ENCODE measurements at places on chromosomes 4 and X. TPM values are rescaled to one million over a fixed set of nuclear protein-coding genes. Genes with fewer than 3 reads are reported as not detected.

- no peaks in the 10 kb centered on the region for H3K4me1 ChIP-seq
- no peaks in the 10 kb centered on the region for H3K36me3 ChIP-seq
- DNase-seq = no peak
- no peak overlapping the region for H3K4me3 ChIP-seq
- H3K27ac ChIP-seq = no peak overlapping the region
- H3K27me3 ChIP-seq = no peaks in the 10 kb centered on the region
Observed at GRCh38 chr4:5192678-5193077, 141.4 kb downstream of the STK32B start.

DNA sequence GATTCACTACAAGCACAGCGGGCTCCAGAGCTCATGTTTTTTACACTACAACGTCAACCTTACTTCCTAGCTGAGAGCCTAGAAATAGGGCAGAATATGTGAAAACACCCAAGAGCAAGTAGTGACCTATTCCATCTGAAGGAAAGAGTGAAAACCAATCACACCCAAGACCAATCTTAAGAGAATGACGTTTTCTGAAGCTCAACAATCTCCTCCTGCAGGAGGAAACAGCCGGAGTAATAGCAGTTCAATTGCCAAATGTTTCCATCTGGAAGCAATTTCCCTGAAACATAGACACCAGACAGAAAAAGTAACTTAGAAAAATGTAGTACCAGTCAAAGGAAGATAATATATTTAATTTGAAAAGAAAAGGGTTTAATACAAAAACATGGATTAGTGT lies 142.4 kb downstream of the ANXA5 start:
- no peak overlapping the region for H3K4me3 ChIP-seq
- DNase-seq = no peak
- no peak overlapping the region for H3K27ac ChIP-seq

- no peak for DNase-seq
- no peaks in the 10 kb centered on the region for H3K36me3 ChIP-seq
- H3K4me1 ChIP-seq = no peaks in the 10 kb centered on the region
- no peak overlapping the region for H3K4me3 ChIP-seq
Observed at GRCh38 chr4:44927399-44928380, 201.3 kb upstream of the GNPDA2 start.

GRCh38 chrX:17323397-17323796 lies 51.6 kb upstream of the NHS start:
- H3K27ac ChIP-seq = no peak overlapping the region
- DNase-seq = no peak
- H3K36me3 ChIP-seq = no peaks in the 10 kb centered on the region
- no peak overlapping the region for H3K4me3 ChIP-seq
- no peaks in the 10 kb centered on the region for H3K4me1 ChIP-seq
- H3K27me3 ChIP-seq = no peaks in the 10 kb centered on the region

DNA sequence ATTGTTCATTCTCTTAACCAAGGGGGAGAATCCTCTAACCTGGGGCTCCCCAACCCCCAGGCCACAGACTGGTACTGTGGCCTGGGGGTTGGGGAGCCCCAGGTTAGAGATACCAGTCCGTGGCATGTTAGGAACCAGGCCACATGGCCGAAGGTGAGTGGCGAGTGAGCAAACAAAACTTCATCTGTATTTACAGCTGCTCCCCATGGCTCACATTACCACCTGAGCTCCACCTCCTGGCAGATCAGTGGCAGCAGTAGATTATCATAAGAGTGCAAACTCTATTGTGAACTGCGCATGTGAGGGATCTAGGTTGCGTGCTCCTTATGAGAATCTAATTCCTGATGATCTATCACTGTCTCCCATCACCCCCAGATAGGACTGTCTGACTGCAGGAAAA lies 957.2 kb upstream of the PRKX start:
- H3K4me1 ChIP-seq = no peaks in the 10 kb centered on the region
- no peaks in the 10 kb centered on the region for H3K36me3 ChIP-seq
- no peak for DNase-seq

DNA sequence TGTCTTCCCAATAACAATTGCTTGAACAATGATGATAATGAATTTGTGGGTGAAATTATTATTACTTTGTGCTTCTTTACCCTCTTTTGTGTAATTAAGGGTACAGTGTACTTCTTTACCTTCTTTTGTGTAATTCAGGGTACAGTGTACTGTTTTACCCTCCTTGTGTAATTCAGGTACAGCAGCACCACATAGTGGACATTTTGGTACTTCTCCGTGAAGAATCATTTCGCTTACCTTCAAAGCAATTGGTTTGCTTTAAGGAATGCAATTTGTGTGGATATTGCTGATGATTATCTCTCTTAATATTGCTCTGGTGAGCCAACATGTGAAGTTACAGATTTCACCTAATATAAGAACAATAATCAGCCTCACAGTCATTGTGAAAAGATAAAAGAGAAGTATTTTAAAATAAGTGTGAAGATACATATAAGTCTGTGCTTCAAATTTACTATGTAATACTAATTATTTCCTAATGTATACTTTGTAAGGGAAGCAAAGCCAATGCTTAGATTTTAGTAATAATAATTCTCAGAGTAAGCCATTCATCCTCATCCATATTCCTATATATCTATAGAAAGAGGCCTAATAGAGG lies 27.2 kb upstream of the SEC24B start:
- DNase-seq = peak; percentile 52
- no peaks in the 10 kb centered on the region for H3K27me3 ChIP-seq
- no peaks in the 10 kb centered on the region for H3K36me3 ChIP-seq
- no peak overlapping the region for H3K27ac ChIP-seq
- H3K4me3 ChIP-seq = no peak overlapping the region

DNA sequence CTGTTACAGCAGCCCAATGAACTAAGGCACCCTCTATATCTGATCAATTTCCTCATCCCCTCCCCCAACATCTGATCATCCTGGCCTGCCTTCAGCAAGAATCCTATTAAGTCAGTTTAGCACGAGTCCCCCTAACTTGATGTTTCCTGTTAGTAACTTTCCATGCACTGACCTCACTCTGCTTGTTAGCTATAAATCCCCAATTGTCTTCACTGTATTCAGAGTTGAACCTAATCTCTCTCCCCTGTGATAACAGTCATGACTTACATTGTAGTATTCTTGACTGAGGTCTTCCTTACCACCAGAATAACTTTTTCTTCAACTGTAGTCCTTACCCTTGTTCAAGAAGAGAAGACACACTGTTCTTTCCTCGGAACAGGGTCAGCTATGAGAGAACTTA lies 8.5 kb downstream of the ANXA5 start:
- no peak overlapping the region for H3K27ac ChIP-seq
- H3K4me1 ChIP-seq = no peaks in the 10 kb centered on the region
- DNase-seq = no peak
- no peaks in the 10 kb centered on the region for H3K27me3 ChIP-seq
- no peak overlapping the region for H3K4me3 ChIP-seq
- H3K36me3 ChIP-seq = peaks cover 4% of the 10 kb centered on the region

- no peaks in the 10 kb centered on the region for H3K36me3 ChIP-seq
- H3K27me3 ChIP-seq = no peaks in the 10 kb centered on the region
- H3K4me1 ChIP-seq = no peaks in the 10 kb centered on the region
- H3K27ac ChIP-seq = no peak overlapping the region
- H3K4me3 ChIP-seq = no peak overlapping the region
Observed at GRCh38 chrX:32483534-32484136, 727.7 kb downstream of the DMD start.

The CHIC1 gene
- total RNA-seq = 3.5 TPM
